ENCODE measurements at places on chromosomes 5 and 9.
A peak's percentile ranks its signal among the peaks of the same experiment; 100 is the strongest.

- no peak for DNase-seq
These were observed 47.0 kb downstream of the CCDC125 start for GRCh38 chr5:69285448-69286116.

- DNase-seq: no peak
These were observed 176.6 kb upstream of the KCNN2 start for GRCh38 chr5:114185274-114185673.

DNA sequence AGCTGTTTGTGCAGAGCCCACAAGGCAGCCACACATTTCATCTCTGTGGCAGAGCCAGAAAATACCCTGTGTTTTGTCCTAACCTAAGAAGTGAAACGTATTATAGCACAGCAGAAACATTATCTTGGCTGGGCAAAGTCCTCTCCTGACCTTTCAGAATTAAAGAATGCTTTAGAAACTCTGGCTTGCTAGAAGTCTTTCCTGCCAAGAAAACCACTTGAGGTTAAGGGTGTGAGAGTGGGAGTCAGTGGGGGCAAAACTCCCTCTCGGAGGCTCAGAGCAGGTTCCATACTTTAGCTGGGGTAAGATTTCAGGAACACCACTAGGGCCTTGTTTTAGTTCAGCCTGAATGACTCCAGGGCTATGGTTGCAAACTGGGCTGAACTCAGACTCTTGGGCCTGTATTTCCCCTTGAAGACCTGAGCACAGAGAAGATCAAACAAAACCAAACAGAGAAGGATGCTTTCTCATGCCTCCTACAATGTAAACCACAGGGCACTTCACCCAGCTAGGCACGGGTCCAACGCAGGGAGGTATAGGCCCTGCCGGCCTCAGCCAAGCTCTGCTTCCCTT, 48.0 kb downstream of the ZNF366 start:
- no peak for DNase-seq

- DNase-seq: no peak
These were observed 183.4 kb downstream of the PAPPA start for GRCh38 chr9:116337015-116337414.

DNA sequence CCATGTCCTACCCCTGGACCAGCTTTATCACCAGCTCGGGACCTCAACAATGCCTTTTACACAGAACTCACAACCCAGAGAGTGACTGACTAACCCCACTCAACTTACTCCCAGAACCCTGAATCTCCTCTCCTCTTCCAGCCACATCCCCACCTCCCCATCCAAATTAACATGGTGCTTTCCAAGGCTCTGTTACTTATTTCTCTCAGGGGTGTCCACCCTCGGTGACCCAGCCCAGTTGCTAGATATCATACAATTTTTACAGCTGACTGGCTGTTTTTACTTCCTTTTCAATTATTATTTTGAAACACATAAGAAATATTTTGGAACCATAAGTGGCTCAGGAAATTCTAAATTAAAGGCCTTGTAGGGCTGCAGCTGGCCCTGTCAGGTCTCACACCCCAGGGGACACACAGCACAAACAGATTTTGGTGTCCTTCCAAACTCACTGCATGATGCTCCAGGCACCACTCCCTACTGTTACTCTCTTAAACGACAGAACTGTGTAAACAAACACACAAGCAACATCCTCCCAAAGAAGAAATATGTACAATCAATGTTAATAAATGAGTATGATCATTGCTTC, 180.6 kb downstream of the ADAMTS12 start:
- no peak for DNase-seq

DNA sequence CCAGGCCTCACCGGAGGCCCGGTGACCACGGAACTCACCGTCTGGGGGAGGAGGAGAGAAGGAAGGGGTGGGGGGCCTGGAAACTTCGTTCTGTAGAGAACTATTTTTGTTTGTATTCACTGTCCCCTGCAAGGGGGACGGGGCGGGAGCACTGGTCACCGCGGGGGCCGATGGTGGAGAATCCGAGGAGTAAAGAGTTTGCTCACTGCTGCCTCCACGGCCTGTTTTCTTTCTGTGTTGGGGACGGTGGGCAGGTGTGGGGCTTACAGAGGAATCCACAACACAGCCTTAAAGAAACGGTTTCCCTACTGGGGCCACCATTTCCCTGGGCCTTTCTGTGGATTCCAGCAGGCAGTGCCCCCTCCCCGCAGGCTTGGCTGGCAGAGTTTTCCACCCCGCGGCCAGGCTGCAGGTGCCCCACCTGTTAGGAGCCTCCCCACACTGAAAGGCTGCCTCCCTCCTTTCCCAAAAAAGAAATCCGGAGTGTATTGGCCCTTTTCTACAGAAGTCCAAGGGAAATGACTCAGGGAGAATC, 80.8 kb downstream of the NTNG2 start:
- no peak for DNase-seq

DNA sequence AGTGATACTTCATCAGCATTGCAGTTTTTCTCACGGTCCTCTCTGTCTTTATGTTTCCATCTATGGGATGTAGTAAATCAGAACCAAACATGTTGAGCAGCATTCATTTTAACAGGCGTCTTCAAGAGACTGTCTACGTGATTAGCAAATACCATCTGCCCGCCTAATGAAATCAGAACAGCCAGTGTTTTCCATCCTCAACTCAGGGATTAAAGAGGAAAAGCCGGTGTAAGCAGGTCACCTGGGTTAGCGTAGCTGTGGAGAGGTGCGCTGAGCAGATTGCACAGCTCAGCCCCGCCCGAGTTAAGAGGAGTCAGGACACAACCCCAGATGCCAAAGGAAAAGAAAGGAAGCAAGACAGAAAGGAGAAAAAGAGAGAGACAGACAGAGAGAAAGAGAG, 54.3 kb upstream of the ANKRD33B start:
- no peak for DNase-seq

DNA sequence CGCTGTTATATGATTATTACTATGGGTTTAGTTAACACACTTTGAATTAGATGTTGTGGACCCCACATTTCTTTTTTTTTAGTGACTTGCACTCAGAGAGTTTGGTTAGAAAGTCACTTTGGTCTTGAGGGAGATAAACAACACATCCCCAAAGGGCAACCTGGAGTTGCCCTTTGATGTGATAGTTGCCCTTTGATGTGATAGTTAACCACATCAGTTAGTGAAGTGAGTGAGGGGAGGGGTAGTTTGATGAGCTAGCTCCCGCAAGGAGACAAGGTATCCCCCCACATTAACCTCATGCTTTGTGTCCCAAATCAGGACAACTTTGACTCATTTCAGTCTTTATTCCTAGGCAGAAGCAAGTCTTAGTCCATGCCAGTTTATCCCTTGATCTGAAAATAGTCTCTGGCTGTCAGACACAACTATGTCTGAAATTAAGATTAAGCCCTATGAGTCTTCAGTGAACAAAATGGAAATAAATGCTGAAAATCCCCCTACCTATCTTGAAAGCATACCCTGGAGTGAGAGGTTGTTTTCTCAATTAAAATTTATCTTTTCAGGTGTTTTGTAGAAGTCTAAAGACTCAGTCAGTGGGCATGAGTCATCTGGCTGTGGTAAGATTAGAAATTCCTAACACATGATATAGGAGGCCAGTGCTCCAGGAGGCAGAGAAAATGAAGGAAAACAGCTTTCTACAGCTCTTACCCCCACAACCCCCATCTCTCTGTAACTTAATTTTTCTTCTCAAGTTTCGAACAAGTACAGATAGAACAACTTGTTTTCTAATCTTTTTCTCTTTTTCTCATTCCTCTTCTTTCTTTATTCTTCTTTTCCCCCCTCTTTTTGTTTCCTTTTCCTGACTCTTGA, 208.9 kb upstream of the DMRTA1 start:
- peak; percentile 22 for DNase-seq

GRCh38 chr9:110047232-110047954, 160.6 kb downstream of the C9orf152 start:
- DNase-seq: no peak

- no peak for DNase-seq
These were observed 35.3 kb downstream of the ERBIN start for GRCh38 chr5:65961633-65962032.

All from CD4-positive, alpha-beta T cell treated with Interleukin-21 for 1 hour (primary cell).